ENCODE measurements at places on chromosomes 4 and X.

- DNase-seq: no peak
These were observed 28.0 kb upstream of the GLRA2 start for GRCh38 chrX:14501327-14501726.

- peak; percentile 6 for DNase-seq
These were observed 14.1 kb downstream of the RPS6KA3 start for GRCh38 chrX:20252381-20253231.

DNA sequence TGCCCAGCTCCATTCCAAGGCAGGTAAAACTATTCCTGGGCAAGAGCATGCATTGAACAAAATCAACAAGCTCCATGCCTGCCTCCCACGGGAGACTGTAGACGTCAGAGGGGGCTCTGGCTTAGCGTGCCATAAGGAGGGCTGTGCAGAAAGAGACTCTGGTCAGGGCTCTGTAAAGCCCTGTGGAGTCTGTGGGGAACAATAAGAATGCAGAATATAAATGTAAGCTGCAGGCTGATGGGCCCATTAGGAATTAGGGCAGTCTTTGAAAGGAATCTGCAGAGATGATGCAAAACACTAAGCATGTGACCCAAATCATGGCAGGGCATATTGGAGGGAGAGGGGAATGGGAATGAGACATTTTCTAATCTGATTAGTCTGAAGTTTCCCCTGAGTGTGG, 170.3 kb downstream of the EFHC2 start:
- no peak for DNase-seq

DNA sequence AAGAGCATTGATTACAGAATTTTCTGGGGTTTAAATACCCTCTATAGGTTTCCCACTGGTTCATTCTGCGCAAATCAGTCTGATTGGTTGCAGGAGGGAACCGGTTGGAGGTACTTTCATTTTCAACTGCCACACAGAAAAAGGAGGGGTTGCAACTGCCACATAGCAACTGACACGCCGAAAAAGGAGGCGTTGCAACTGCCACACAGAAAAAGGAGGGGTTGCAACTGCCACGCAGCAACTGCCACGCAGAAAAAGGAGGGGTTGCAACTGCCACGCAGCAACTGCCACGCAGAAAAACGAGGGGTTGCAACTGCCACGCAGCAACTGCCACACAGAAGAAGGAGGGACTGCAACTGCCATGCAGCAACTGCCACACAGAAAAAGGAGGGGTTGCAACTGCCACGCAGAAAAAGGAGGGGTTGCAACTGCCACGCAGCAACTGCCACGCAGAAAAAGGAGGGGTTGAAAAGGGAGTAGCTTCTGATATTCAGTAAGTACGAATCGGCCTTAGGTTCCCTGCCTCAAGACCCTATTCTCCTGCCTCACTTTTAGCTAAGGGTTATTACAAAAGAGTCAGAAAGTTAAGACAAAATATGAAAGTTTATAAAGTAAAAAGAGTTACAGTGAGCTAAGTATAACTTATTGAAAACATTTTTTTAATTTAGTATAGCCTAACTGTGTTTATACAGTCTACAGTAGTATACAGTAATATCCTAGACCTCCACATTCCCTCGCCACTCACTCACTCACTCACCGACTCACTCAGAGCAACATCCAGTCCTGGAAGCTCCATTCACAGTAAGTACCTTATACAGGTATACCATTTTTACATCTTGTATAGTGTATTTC, 431.8 kb downstream of the KCTD8 start:
- DNase-seq: peak; percentile 64

- no peak for DNase-seq
These were observed 218.7 kb downstream of the NWD2 start for GRCh38 chr4:37463033-37463856.

- no peak for DNase-seq
These were observed 19.7 kb upstream of the GRPR start for GRCh38 chrX:16103625-16104024.

GRCh38 chr4:73989928-73990327, 1.9 kb upstream of the PPBP start:
- DNase-seq: no peak

- no peak for DNase-seq
These were observed at the start of gene CXCL1 for GRCh38 chr4:73869130-73870055. Gene CXCL1, plus strand, starts transcription at chr4:73869393. Its CDS starts 78 bp downstream, at chr4:73869471.

GRCh38 chrX:138914767-138915166, 203.2 kb upstream of the FGF13 start:
- DNase-seq: no peak

DNA sequence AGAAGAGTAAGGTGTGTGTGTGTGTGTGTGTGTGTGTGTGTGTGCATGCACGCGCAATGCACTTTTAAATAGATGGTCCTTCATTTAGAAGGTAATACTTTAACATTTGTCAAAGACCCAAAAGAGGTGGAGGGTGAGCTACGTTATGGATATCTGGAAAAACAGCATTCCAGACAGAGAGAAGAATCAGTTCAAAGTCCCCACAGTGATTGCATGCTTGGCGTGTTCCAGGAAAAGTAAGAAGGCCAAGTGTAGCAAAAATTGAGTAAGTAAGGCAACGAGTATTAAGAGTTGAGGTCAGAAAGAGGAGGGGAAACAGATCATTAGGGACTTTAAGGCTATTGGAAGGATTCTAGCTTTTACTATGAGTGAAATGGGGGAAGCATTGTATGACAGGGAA, 21.9 kb upstream of the GABRE start:
- DNase-seq: no peak

- DNase-seq: no peak
These were observed 1317.2 kb downstream of the PCDH7 start for GRCh38 chr4:32037399-32037798.

- DNase-seq: no peak
These were observed 78.6 kb upstream of the AMELX start for GRCh38 chrX:11214346-11215190.

GRCh38 chrX:68910731-68911428, 82.1 kb downstream of the EFNB1 start:
- no peak for DNase-seq

- DNase-seq: no peak
These were observed 97.7 kb upstream of the CASK start for GRCh38 chrX:42021058-42021457.
